Natural killer cell treated with Interleukin-12 subunit alpha and Interleukin-12 subunit beta and Interleukin-15 and Interleukin-18, amount 100 ng/mL, for 72 hours (primary cell): ENCODE measurements at places on chromosomes 16 and 17.
A peak's percentile ranks its signal among the peaks of the same experiment; 100 is the strongest.

- DNase-seq = no peak
Measured at GRCh38 chr16:68230956-68231355, 5.0 kb downstream of the ESRP2 start.

- DNase-seq = no peak
Measured at GRCh38 chr17:6893382-6894205, 62.1 kb upstream of the TEKT1 start.

DNA sequence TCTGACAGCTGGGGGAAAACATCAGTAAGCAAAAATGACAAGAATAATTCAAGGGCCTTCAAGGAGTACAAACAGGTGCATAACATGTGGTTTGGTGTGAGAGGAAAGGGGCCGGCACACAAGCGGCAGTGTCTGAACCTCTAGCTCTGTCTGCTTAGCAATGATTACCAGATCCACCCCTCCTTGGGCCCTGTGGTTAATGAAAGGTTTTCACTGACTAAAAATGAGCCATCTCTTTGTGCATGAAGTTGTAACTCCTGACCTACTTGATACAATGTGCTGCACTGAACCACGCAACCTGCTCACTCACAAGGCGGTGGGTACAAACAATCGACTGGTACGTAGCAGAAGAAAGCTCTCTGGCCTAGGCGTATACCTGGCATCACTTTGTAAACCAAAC, 15.1 kb downstream of the FAM117A start:
- peak; percentile 72 for DNase-seq

- no peak for DNase-seq
Measured at GRCh38 chr17:29874931-29875596, 55.0 kb downstream of the SSH2 start.
